Activated CD8-positive, alpha-beta memory T cell treated with anti-CD3 and anti-CD28 coated beads, Interleukin-2, amount 10 ng/mL, durations not matched to agents 7 days and 5 days (primary cell): ENCODE measurements at places on chromosomes 1 and 21.

DNA sequence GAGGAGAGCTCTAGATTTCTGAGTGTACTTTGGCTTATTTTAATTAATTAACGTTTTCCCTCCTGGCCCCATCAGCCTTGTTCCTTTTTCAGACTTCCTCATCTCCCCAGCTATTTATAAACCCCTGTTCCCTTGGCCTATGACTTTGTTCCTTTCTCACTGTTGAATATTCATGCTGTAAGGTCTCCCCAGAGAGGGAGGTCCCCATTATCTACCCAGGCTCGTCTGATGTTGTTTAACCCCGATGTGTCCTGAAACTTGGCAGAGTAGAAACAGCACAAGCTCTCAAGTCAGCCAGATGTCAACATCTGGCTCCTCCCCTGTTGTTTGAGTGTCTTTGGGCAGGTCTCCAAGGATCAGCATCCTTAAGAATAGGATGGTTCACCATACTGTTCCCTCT lies 153.6 kb downstream of the HIVEP3 start:
- no peak for DNase-seq

GRCh38 chr1:183243161-183244050 lies 57.3 kb downstream of the LAMC2 start:
- DNase-seq = no peak

DNA sequence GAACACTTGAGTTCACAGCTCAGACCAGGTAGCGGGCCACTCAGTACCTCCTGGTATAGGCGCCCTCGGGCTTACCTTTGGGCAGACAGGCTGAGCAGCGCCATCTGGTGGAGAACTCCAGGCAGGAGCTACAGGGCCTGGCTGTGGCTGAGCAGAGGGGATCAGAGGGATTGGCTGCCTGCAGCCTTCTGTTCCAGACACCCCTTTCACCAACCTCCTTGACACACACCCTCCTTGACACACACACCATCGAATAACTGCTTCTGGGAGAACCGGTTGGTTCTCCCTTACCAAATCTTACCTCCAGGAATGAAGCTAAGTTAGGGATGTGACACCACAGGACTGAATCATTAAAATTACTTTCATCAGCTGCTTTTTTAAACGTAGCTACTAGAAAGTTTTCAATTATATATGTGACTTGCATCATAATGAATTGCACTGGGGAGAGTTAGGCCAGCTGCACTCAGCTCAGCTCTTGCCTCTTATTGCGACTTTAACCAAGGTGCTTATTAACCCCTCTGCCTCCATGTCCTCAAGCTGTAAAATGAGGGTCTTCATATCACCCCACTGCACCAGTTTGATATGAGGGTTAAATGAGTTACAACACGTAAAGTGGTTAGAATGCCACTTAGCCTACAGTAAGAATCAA lies 6.6 kb downstream of the LIN28A start:
- peak; percentile 90 for DNase-seq

- no peak for DNase-seq
Observed at GRCh38 chr1:40848530-40849189, 13.5 kb downstream of the CITED4 start.

GRCh38 chr1:58805716-58806571 lies 22.1 kb upstream of the JUN start:
- no peak for DNase-seq

DNA sequence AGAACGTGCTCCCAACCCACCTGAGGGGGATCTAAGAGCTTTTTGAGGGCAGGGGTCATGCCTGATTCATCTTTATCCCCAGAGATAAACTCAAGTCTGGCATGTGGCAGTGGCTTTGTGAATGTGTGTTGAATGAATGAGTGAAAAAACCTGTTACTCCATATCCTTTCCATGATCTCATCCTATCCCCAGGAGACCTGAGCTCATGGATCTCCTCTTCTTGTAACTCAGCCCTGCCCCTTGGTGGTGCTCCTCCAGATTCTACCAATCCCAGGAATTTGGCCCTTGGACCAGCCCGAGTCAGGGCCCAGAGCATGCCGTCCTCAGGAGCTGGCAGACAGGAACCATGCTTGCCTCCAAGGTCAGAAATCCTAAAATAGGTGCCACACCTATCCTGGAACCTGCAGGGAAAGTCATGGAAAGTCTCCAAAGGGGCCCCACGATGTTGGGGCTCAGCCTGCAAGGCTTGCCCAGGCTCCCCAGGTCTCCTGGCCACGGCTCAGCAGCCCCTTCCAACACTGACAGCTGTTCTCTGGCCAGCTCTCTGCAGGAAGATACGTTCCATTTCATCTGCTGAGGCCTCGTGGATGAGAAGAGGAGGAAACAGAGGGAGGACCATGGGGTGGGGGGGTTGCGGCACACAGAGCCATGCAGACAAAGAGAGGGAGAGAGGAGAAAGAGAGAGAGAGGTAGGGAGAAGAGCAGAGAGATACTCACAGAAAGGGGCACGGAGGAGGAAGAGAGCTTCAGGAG lies 214.6 kb downstream of the TRABD2B start:
- no peak for DNase-seq

DNA sequence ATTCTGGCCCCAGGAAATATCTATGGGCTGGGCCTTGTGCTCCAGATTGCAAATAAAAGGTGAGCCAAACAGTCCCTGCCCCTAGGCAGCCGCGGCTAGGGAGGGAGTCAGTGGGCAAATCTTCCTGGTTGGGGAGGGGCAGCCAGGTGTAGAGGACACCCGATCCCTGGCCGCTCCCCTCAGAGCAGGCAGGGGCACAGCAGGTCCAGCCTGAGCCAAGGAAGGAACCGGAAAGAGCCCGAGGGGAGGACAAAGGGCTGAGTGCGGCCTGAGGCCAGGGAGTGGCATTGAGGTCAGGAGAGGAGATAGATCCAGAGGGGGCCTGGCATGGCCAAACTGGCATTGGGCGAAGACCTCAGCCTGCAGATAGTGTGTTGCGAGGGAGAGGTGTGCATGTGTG lies 36.6 kb upstream of the ARF1 start:
- no peak for DNase-seq

GRCh38 chr1:118118469-118118868 lies 66.6 kb downstream of the SPAG17 start:
- no peak for DNase-seq

- no peak for DNase-seq
Observed at GRCh38 chr1:194658090-194658439, 1471.7 kb upstream of the B3GALT2 start.
